ENCODE measurements at places on chromosomes 2 and 18.

DNA sequence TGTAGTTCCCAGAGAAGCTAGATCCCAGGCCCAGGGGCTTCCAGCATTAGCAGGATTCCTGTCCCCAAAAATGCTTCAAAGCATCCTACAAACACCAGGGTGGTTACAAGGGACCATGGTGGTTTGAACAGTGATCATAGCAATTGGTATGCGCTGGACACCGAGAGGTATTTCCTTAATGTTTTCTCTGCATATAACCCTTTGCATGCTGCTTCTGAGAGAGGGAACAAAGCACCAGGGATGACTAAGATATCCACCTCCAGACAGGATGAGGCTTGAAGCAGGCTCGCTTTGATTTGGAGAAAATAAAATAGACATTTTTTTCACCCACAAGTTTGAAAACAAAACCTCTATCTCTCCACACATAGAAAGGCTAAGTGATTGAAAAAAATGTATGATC lies 50.5 kb upstream of the TSPYL6 start:
- no peak for DNase-seq
- H3K4me3 ChIP-seq = no peak overlapping the region
- H3K27ac ChIP-seq = no peak overlapping the region
- H3K27me3 ChIP-seq = no peaks in the 10 kb centered on the region
- no peaks in the 10 kb centered on the region for H3K36me3 ChIP-seq

DNA sequence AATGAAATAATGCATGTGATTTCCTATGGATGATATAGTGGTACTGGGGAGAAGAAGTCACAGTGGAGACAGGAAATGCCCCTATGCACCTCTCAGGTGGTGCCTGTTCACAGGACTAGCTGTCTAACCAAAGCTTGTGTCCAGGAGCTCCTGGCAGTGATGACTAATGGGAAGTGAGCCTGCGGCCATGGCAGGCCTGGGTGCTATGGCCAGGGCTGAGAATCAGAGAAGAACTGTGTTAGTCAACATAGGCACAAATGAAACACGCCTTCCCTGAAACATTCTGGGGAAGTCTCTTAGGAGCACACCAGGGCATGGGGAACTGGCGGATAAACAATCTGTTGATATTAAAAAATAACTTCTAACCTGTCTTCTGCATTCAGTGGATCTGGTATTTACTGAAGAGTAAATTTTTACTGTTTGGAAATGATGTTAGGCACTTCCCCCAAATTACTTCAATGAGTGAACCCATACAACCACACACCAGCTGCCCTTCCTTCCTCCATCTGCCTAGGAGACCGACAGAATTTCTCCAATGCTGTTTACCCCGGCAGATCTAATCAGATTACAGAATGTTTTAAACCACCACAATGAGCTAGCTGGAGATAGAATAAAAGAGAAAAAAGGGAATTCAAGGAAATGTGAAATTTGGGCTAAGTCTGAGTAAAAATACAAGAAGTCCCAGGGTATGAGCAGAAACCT lies 67.4 kb downstream of the MEP1B start:
- no peaks in the 10 kb centered on the region for H3K27me3 ChIP-seq
- H3K4me3 ChIP-seq = no peak overlapping the region
- H3K36me3 ChIP-seq = no peaks in the 10 kb centered on the region
- H3K27ac ChIP-seq = no peak overlapping the region

DNA sequence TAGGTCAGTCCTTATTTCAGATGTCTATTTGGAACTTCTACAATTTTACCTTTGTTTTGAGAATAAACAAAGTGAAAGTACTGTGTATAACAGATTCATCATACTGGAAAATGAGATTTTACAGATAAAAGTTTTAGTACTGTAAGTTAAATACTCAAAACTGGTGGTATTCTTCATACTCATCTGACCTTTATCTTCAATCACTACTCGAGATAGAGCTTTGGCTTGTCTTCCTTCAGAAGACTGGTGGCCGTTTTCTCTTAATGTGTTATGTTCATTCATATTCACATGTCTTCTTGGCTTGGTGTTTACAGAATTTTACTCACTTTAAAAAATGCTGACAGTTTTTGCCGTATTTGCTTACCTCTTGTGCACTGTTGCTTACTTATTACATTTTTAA lies 2.1 kb downstream of the SPOPL start:
- no peaks in the 10 kb centered on the region for H3K27me3 ChIP-seq
- H3K4me1 ChIP-seq = peaks cover 86% of the 10 kb centered on the region
- peak overlapping the region; percentile 91 for H3K27ac ChIP-seq
- no peak for DNase-seq
- H3K4me3 ChIP-seq = peak overlapping the region; percentile 92

GRCh38 chr2:217843324-217843723 lies 159.5 kb downstream of the TNS1 start:
- no peak overlapping the region for H3K4me3 ChIP-seq
- peaks cover 83% of the 10 kb centered on the region for H3K36me3 ChIP-seq
- no peak overlapping the region for H3K27ac ChIP-seq
- DNase-seq = no peak

- no peak overlapping the region for H3K27ac ChIP-seq
- H3K4me1 ChIP-seq = no peaks in the 10 kb centered on the region
- H3K27me3 ChIP-seq = no peaks in the 10 kb centered on the region
- H3K4me3 ChIP-seq = no peak overlapping the region
- no peaks in the 10 kb centered on the region for H3K36me3 ChIP-seq
These were observed 93.8 kb upstream of the ODC1 start for GRCh38 chr2:10541775-10542432.

DNA sequence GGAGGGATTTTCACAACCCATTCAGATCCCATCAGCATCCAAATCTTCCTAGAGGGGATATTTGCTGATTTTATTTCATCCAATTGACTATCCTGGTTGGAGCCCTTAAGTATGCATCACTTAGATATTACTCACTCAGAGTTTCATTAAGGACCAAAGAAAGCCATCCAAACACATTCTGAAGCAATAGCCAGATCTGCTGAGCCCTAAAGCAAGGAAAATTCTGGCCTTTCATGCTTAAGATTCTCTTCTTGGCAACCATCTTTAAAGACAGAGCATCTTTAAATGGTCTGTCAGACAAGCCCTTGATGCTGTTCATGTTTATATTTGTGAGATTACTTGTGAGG lies 40.9 kb upstream of the C1D start:
- H3K4me1 ChIP-seq = no peaks in the 10 kb centered on the region
- H3K27me3 ChIP-seq = no peaks in the 10 kb centered on the region
- no peak overlapping the region for H3K27ac ChIP-seq
- DNase-seq = no peak
- no peak overlapping the region for H3K4me3 ChIP-seq

GRCh38 chr2:88350331-88351248 lies 101.9 kb downstream of the FOXI3 start:
- no peak overlapping the region for H3K27ac ChIP-seq
- no peak overlapping the region for H3K4me3 ChIP-seq
- peak; percentile 82 for DNase-seq
- no peaks in the 10 kb centered on the region for H3K4me1 ChIP-seq
- H3K36me3 ChIP-seq = no peaks in the 10 kb centered on the region
- H3K27me3 ChIP-seq = peaks cover 35% of the 10 kb centered on the region

- H3K4me3 ChIP-seq = no peak overlapping the region
- H3K27me3 ChIP-seq = no peaks in the 10 kb centered on the region
- H3K36me3 ChIP-seq = no peaks in the 10 kb centered on the region
- no peak for DNase-seq
These were observed 20.9 kb downstream of the GREB1L start for GRCh38 chr18:21262979-21263378.

- H3K27me3 ChIP-seq = no peaks in the 10 kb centered on the region
- H3K4me1 ChIP-seq = no peaks in the 10 kb centered on the region
- no peaks in the 10 kb centered on the region for H3K36me3 ChIP-seq
- no peak for DNase-seq
- H3K4me3 ChIP-seq = no peak overlapping the region
These were observed 170.9 kb downstream of the INHBB start for GRCh38 chr2:120516679-120517314.

GRCh38 chr2:236638707-236639106 lies 69.1 kb downstream of the ACKR3 start:
- H3K36me3 ChIP-seq = no peaks in the 10 kb centered on the region
- no peak overlapping the region for H3K27ac ChIP-seq
- no peaks in the 10 kb centered on the region for H3K4me1 ChIP-seq

- DNase-seq = no peak
- H3K27ac ChIP-seq = no peak overlapping the region
- H3K36me3 ChIP-seq = no peaks in the 10 kb centered on the region
- peaks cover 8% of the 10 kb centered on the region for H3K4me1 ChIP-seq
These were observed 58.9 kb downstream of the CXCR4 start for GRCh38 chr2:136059036-136059472.

DNA sequence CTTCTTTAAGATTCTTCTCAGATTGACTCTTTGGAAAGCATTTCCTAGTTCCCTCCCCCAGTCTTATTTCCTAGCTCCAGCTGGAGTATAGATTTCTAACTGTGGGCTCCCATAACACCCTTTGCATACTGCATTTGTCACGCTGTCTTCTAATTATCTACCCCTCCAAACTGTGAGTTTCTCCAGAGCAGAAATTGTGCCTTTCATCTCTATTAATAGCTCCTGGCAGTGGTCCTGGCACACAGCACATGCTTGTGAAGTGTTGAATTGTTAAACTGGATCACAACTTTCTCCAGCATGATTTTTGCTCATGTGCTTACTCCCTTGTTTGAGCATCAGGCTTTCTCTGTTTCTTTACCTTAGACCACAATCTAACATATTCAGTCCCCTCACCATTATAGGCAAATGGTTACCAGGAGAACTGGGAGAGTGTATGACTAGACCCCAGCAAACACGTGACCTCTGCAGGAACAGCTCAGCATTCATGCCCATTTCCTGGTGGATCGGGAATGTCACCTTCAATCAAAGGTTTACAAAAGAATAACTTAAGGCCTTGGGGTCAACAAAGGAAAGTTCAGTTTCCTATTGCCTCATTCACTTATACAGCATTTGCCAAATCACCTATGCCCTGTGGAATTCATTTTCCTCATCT lies 175.7 kb upstream of the TANK start:
- no peaks in the 10 kb centered on the region for H3K36me3 ChIP-seq
- H3K27ac ChIP-seq = no peak overlapping the region
- H3K4me1 ChIP-seq = no peaks in the 10 kb centered on the region
- no peak for DNase-seq
- H3K27me3 ChIP-seq = no peaks in the 10 kb centered on the region
- H3K4me3 ChIP-seq = no peak overlapping the region

GRCh38 chr2:225002656-225003045 lies 39.6 kb downstream of the DOCK10 start:
- no peaks in the 10 kb centered on the region for H3K27me3 ChIP-seq
- no peak overlapping the region for H3K4me3 ChIP-seq

- DNase-seq = no peak
- no peaks in the 10 kb centered on the region for H3K36me3 ChIP-seq
- no peak overlapping the region for H3K4me3 ChIP-seq
- no peak overlapping the region for H3K27ac ChIP-seq
These were observed 80.5 kb upstream of the FRZB start for GRCh38 chr2:182946958-182947369.

GRCh38 chr18:41850781-41851180 lies 104.3 kb upstream of the PIK3C3 start:
- no peaks in the 10 kb centered on the region for H3K27me3 ChIP-seq
- H3K27ac ChIP-seq = no peak overlapping the region
- no peak for DNase-seq
- no peaks in the 10 kb centered on the region for H3K4me1 ChIP-seq
- no peak overlapping the region for H3K4me3 ChIP-seq

DNA sequence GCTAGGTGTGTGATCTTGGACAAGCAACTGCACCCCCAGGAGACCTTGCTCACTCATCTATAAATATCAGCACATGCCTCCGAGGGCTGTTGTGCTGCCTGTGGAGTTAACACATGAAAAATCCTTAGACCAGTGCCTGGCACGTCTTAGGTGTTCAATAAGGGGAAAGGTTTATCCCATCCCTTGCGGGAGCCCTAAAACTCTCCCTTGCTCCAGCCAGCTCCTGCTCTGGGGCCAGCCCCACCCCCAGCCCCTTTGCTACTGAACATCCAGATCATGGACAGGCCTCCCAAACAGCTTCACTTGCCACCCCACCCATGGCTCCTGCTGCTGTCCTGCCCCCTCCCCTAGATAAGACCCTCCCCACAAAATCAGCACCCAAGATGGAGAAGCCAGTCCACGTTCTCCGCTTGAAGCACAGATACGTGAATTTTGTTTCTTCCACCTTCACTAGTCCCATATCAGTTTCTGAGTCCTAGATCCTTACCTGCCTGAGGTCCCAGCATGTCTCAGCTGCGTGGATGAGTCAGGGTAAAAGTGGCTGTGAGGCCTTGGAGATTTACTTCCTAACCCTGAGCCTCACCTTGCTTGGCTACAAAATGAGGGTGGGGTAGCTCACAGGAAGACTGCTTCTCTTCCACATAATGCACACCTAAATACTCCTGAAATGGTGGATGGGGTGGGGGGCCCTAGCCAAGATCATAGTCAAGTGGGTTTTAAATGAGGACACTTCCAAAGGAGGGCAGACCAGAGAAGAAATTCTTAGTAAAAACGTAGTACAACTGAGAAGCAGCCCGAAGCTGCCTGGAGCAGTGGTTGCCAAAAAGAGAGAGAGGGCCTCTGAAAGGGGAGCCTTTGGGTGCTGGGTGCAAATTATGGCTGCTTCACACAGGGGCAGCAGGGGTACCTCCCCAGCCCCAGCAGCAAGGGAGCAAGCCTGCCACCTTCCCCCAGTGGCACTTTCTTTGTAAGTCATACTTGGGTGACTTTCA lies 40.4 kb downstream of the C1QL2 start:
- no peaks in the 10 kb centered on the region for H3K4me1 ChIP-seq
- DNase-seq = no peak
- peaks cover 28% of the 10 kb centered on the region for H3K27me3 ChIP-seq
- H3K36me3 ChIP-seq = no peaks in the 10 kb centered on the region
- H3K4me3 ChIP-seq = no peak overlapping the region
- H3K27ac ChIP-seq = no peak overlapping the region

DNA sequence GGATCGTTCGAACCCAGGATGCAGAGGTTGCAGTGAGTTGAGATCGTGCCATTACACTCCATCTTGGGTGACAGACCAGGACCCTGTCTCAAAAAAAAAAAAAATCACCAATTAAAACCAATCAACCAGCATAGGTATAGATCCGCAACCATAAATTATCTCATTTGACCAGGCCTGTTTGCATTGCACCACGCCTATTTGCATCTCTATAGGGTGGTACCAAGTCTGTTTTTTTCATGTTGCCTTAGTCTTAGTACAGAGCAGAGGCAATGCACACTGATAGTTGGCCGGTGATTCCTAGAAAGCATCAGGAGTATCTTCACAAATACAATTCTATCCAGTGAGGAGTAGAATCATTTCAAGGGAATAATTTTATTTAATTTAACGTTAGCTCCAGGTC lies 9.3 kb upstream of the NPC1 start:
- no peaks in the 10 kb centered on the region for H3K36me3 ChIP-seq
- H3K4me1 ChIP-seq = no peaks in the 10 kb centered on the region
- no peak overlapping the region for H3K27ac ChIP-seq
- no peak overlapping the region for H3K4me3 ChIP-seq

DNA sequence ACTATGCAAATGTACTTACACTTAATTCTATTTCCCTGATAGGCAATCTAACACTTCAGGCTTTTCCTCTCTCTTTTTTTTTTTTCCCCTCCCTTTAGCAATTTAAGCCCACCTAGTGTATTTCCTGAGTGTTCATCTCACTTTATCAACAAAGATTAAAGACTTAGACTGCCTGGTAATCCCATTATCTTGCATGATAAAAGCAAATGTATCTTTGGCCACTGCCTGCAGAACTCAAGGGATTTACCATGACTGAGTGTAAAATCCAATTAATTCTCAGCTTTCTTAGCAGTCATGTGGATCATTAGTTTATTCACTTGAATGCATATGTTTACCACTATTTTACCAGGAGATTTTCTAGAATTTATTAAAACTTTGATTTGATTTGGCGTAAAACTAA lies 1102.2 kb upstream of the GYPC start:
- no peak overlapping the region for H3K4me3 ChIP-seq
- no peak for DNase-seq
- no peak overlapping the region for H3K27ac ChIP-seq
- H3K27me3 ChIP-seq = no peaks in the 10 kb centered on the region
- no peaks in the 10 kb centered on the region for H3K36me3 ChIP-seq
- H3K4me1 ChIP-seq = no peaks in the 10 kb centered on the region
